ENCODE measurements at places on chromosomes 4 and X.

GRCh38 chrX:17031827-17032226, 85.4 kb downstream of the REPS2 start:
- no peak for DNase-seq

DNA sequence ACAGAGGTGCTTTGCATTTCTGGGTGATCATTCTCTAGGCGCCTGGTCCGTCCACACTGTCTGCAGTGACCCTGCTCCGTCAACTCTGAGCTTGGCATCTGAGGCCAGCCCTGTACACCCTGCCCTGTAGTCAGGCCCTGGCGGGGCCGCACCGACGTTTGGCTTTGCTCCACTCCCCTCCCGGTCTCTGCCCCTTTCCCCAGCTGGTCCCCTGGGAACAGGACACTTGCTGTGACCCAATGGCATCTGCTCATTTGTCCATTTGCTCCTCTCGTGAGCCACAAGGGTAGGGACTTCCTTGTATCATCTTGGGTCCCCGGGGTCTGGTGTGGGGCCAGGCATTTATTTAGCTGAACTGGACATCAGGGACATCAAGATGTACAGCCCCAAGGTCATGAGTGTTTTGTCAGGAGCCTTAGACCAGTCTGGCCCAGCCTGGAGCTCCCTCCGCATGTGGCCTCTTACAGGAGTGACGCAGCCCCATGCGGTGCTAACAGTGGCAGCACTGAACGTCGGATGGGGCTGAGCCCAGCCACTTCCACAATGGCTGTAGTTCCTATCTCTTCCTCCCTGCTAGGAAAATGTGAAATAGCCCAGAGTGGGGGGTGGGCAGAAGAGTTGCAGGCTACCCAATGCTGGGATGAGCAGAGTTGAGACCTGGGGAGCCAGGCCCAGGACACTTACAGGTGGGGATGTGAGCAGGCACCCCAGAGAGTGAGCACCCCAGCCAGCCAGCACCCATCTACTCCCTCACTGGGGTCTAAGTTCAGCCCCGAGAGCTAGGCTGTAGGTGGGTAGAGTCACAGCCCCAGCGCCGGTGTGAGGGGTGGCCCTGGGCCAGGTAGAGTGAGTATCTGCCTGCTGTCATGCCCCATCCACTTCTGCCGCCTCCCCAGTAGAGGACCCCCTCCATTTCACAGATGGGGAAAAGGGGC, 2.0 kb upstream of the SH3BP2 start:
- DNase-seq: no peak

GRCh38 chr4:166823126-166823525, 411.2 kb downstream of the SPOCK3 start:
- no peak for DNase-seq

GRCh38 chr4:111689731-111690130, 455.5 kb upstream of the FAM241A start:
- no peak for DNase-seq

- DNase-seq: no peak
Observed at GRCh38 chr4:184528051-184528450, 53.7 kb upstream of the IRF2 start.

- no peak for DNase-seq
Observed at GRCh38 chrX:13994104-13994503, 35.6 kb downstream of the GEMIN8 start.

- DNase-seq: no peak
Observed at GRCh38 chr4:37737466-37737865, 51.3 kb upstream of the RELL1 start.

GRCh38 chrX:18377796-18378195, 23.3 kb upstream of the SCML2 start:
- DNase-seq: no peak

Measured in stimulated activated CD4-positive, alpha-beta T cell treated with anti-CD3 and anti-CD28 coated beads, Interleukin-12 subunit alpha, Interleukin-12 subunit beta, amount 100 ng/mL, for 4 hours (primary cell).